Thyroid gland (tissue), 4 donors: ENCODE measurements at places on chromosomes 4 and X. TPM values are rescaled to one million over a fixed set of nuclear protein-coding genes. Genes with fewer than 3 reads are reported as not detected.

PCDH7 gene
- 48.4 TPM for total RNA-seq

ZNF674 gene
- total RNA-seq, result 9.3 TPM

DNA sequence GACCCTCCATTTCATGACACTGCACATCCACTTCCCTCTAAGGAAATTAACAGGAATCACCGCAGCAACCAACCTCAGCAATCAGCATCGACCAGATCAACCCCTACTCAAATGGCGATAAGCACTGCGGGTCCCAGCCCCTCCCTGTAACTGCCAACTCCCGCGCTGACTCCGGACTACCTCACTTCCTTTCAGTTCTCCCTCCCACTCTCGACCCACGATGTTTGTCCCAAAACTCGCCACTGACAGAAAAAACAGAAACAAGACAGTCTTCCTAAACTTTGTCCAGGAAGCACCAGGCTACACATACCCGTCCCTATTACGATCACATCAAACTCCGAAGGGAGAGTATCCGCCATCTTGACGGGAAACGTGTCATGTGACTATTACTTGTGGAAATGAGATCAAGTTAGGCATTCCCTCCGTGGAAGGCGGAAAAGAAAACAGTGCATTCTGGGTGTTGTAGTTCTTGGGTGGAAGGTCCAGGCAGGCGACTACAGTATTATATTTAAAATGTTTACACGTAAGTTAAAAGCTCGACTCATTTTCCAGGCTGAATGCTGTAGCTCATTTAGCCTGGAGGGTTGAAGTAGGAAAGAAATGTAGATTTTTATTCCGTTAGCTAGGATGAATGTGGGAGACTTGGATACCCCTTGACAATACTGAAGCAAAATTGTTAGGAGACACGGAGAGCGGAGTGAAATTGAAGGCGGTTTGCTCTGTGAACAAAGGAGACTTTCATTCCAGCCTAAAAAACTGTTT is at the start of gene CHM:
CHM (minus strand) TSS at position 385 of the 762 bp plus-strand sequence; CDS start at position 359, 26 bp downstream.
- DNase-seq, result peak; percentile 44
- H3K4me3 ChIP-seq, result no peak within 1 kb of the TSS
- H3K27ac ChIP-seq, result peak within 1 kb of the TSS; percentile 86
- H3K4me1 ChIP-seq, result no peaks in the 10 kb centered on the region
- peaks cover 5% of the 10 kb centered on the region for H3K27me3 ChIP-seq

- no peak overlapping the region for H3K27ac ChIP-seq
- peak; percentile 20 for DNase-seq
- H3K36me3 ChIP-seq, result no peaks in the 10 kb centered on the region
- H3K27me3 ChIP-seq, result no peaks in the 10 kb centered on the region
These were observed 17.5 kb upstream of the SH3KBP1 start for GRCh38 chrX:19904778-19905367.

DNA sequence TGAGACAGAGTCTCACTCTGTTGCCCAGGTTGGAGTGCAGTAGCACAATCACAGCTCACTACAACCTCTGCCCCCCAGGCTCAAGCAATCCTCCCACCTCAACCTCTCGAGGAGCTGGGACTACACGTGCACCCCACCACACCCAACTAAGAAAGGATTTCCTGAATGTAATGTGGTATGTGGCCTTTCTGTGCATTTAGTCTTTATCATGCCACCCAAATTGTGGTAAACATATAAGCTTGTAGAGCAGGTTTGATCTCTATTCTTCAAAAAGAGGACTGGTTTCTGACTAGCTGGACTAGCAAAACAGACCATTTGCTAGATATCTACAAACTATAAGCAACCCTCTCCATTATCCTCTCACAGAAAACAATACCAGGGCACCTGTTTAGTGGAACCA is 33.6 kb downstream of the ELOVL6 start:
- H3K4me3 ChIP-seq, result no peak overlapping the region
- H3K36me3 ChIP-seq, result no peaks in the 10 kb centered on the region

GRCh38 chr4:29717287-29718057 is 1002.7 kb upstream of the PCDH7 start:
- H3K27me3 ChIP-seq, result no peaks in the 10 kb centered on the region
- no peak for DNase-seq
- no peak overlapping the region for H3K4me3 ChIP-seq
- H3K36me3 ChIP-seq, result no peaks in the 10 kb centered on the region

- no peak for DNase-seq
- H3K27me3 ChIP-seq, result no peaks in the 10 kb centered on the region
- H3K27ac ChIP-seq, result no peak overlapping the region
- H3K4me1 ChIP-seq, result peaks cover 6% of the 10 kb centered on the region
These were observed 15.3 kb downstream of the COQ2 start for GRCh38 chr4:83269256-83269655.

DNA sequence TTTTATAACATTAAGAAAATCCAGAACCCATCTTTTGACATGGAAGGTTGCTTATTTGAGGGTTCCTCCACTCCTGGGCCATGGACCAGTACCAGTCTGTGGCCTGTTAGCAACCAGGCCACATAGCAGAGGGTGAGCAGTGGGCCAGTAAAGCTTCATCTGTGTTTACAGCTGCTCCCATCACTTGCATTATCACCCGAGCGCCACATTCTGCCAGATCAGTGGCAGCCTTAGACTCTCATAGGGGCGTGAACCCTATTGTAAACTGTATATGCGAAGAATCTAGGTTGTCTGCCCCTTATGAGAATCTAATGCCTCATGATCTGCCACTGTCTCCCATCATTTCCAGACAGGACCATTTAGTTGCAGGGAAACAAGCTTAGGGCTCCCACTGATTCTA is 58.6 kb downstream of the NDST4 start:
- H3K27me3 ChIP-seq, result no peaks in the 10 kb centered on the region
- H3K27ac ChIP-seq, result no peak overlapping the region
- no peaks in the 10 kb centered on the region for H3K4me1 ChIP-seq
- no peak overlapping the region for H3K4me3 ChIP-seq
